ENCODE measurements at places on chromosomes 3 and 15.

DNA sequence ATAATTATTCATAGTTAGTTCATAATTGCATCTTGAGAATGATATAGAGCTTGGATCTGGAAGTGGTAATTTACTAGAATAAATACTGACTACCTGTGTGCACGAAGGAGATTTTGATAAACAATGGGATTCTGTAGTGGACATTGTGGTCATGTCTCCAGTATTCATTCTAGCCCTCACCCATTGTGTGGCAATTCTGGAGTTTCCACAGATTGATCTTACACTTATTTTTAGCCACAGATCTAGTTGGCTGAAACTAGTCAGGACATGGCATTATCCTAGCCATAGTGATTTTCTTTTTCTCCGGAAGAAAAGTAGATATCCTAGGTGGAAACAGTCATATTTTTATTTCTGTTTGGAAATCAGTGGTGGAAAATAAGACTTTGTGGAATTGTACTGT, 833.1 kb downstream of the NAALADL2 start:
- no peak for DNase-seq

DNA sequence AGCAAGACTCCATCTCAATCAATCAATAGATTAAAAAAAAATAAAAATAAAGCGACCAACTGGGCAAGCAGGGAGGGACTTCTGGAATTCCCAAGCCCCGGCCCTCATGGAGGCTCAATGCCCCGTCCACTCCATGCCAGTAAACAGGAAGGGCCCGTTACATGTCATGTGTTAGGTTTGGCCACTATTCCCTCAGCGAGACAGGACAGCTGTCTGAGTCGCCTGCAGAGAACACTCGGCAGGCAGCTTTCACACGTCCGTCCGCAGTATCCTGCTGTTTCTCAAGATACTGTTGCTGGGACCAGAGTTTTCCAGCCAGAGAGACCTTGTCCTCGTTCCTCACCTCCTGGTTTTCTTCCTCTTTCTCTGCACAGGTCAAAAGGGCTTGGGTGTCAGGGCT, 18.0 kb downstream of the TMEM44 start:
- DNase-seq, result no peak

GRCh38 chr3:160187288-160187687, 37.9 kb upstream of the C3orf80 start:
- no peak for DNase-seq

GRCh38 chr3:180684807-180685206, 5.5 kb upstream of the CCDC39 start:
- no peak for DNase-seq

GRCh38 chr3:182981038-182981380, 671 bp upstream of the DCUN1D1 start:
- no peak for DNase-seq

- DNase-seq, result no peak
These were observed 98.3 kb downstream of the SEC22A start for GRCh38 chr3:123300056-123300455.

DNA sequence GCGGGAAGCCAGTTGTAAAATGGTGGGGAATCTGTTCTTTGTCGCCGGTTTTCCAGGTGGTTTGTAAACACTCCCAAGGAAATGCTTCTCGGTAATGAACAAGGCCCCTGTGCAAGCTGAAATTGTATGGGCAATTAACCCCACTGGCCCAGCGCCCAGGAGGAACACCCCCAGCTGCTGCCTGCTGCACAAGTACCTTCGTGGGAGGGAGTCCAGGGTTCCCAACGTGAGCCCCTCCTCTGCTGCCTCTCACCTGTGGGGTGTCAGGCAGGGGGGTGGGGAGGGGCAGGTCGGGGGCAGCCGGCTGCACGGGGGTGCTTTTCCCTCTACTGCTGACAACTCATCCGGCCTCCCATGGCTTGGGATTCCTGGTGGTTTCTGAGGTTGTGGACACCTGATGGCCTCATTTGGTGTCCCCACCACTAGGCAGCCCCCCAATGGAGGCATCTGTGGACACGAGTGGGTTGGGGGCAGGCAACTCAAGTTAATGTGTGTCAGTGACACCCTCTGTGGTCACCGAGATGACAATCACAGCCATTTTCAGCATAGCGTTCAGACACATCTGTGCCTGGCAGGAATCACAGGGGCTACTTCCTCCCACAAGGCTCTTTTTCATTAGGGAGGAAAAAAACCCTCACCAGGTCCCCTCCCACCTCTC, 35.6 kb upstream of the PRR23E start:
- no peak for DNase-seq

- DNase-seq, result no peak
These were observed 25.0 kb downstream of the SRGAP3 start for GRCh38 chr3:9224490-9224889.

DNA sequence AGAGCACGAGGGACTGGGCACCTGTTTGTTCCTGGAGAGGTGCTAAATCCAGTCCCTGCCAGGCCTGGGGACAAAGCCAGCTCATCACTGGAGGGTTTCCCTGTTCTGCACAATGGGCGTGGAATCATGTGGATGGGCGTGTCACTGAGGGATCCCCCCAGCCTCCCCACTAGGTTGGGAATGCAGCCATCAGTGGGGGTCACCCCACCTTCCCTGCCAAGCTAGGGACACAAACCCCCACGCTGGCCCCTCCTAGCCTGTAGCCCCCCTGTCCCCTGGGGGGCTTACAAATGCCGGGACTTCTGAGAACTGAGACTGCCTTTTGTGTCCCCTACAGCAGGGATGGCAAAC, 61.9 kb downstream of the NSMCE3 start:
- no peak for DNase-seq

DNA sequence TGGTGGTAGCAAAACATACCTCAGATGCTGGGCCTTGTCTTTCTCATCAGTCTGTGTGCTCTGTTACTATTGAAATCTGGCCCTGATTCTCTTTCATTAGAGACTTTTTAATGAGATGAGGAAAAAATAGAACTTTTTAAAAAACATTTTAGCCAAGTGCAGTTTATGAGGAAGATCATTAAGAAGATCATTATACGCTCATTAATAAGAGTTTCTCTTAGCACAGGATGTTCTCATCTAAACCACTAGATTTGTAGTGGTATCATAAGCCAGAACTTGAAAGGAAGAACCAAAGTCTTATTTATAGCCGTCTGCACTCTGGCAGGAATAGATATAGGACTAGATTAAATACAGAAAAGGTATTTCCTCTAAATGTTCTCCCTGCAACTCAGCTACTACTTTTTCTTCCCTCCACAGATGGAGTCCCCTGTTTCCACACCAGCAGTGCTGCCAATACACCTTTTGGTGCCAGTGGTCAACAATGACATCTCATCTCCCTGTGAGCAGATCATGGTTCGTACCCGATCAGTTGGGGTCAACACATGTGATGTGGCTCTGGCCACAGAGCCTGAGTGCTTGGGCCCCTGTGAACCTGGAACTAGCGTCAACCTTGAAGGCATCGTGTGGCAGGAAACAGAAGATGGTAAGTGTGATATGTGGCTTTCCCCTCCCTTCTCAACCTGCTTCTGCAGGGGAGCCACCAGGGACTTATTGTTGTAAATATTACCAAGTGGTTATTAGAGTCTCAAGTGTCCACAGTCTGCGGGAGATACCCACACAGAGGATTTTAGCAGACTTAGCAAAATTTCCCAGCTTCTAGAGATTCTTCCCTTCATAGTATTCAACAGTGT, 152.8 kb downstream of the RBPMS2 start:
- peak; percentile 12 for DNase-seq

- DNase-seq, result no peak
These were observed 49.7 kb upstream of the UTS2B start for GRCh38 chr3:191380001-191380400.

DNA sequence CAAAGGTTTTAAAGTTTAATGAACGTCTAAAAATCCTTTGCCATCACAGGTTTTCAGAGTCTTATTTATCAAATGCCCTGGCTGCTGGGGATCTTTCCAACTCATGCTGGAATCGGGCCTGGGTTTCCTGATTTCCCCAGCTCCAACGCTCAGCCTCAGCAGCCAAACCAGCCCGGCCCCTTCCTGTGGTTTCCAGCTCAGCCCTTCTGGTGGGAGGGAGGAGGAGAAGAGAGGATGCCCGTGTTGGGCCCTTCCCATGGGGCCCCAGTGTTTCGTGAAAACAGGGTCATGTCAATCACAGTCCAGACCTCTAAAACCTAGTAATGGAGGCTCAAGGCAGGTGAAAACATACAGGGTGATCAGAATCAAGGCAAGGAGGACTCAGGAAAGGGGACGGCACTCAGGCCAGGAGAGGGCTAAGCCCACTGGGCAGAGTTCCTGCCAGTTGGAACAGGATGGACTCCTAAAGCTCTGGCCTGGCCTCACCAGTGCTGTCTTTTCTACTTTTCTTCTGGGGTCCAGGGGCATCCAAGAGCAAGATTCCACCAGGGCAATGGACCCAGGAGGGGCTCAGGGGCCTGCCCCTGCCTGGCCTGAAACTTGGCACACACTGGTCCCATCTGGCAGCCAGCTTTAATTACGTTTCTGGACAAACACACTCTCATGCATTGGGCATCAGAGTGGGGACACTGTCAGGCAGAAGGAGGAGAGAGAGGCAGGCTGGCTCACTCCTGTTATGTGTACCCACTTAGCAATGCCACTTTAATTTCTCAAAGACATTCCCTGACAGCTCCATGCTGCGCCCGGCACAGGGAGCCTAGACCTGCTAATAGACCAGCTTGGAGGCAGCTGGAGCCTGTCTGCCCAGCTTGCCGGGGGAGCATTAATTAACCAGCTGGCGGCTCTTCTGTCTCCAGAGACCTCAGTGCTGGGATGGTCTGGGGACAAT, 194.6 kb downstream of the FAM43A start:
- DNase-seq, result no peak

DNA sequence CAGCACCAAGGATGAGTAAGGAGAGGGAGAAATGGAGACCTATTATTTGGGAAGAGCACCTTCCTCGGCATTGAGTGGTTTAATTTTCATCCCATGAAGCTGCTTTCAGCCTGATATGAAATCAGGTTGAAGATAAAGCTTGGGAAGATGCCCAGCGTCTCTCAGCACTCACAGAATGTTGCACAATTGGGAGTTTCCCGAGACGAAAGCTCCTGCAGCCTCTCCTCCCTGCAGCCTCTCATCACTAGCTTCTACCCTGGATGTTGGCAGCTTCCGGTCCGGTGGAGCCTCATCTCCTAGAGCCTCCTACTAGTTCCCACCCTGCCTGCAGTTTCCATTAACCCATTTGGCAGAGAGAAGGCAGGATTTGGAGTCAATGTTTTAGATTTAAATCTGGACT, 40.3 kb downstream of the EDEM1 start:
- no peak for DNase-seq

DNA sequence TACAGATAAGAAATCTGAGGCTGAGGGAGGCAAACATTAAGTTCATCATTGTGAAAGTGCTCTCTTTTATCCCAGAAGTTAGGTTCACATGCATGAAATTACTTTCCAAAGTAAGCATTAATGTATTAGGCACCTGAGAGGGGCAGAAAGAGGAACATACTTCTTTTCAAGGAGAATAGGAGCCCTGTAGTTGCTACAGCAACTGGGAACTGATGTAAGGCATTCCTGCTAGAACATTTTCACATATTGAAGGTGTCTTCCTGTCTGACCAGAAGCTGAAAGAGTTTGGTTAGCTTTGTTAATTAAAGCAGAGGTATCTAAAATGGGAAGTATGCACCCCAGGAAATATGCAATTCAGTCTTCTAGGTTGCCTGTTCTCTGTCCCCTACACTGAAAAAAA, 65.5 kb upstream of the ZBTB20 start:
- DNase-seq, result no peak

GRCh38 chr15:62053439-62054085, 6.7 kb downstream of the VPS13C start:
- DNase-seq, result no peak

- no peak for DNase-seq
These were observed 789 bp upstream of the SEC61A1 start for GRCh38 chr3:128051459-128051836.

DNA sequence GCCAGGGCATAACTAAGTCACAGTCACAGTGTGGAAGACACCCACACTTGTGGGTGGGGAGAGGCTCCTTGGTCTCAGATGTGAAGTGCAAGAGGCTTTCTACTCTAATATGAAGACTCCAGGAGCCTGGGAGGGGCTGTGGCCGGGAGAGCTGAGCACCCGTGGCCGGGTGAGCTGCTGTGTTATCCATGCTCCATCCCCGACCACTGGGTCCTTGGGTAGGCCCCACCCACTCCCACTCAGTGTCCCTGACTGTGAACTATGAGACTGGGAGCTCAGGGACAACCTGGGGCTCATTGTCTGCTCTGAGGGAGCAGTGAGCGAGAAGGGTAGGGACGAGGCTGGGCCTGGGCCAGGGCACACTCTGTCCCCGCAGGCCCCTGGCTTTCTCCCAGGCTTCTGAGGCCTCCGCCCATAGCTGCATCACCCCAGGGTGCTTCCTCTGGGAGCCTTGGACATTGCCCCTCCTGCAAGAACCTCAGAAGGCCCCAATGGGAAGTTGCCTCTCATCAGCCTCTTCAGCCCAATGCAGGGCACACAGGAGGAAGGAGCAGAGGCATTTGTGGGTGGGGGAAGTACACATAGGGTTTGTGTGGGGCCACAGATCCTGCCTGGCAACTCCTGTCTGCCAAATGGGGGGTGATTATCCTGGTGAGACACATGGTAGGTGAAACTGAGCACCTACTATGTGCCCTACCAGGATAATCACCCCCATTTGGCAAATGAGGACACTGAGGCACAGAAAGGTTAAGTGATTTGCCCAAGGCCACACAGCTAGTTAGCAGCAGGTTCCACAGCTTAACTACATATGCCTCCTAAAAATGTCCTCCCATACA, 2.4 kb downstream of the ANPEP start:
- no peak for DNase-seq

DNA sequence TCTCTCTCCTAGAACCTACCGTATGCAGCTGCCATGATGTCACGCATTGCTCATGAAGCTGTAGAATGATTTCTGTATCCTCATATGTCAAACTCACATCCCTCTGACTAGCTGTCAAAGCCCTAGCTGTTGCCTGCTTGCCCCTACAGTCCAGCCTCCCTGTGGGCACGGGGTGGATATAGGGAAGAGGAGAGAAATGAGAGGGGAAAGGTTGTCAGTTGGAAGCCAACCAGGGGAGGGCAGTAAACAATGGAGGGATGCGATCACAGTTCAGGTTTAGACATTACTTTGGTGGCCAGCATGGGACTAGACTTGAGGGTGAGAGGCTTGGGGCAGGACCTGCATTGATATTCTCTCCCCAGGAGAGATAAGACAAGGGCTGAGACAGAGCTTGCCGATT, 1.7 kb upstream of the HDGFL3 start:
- DNase-seq, result no peak

DNA sequence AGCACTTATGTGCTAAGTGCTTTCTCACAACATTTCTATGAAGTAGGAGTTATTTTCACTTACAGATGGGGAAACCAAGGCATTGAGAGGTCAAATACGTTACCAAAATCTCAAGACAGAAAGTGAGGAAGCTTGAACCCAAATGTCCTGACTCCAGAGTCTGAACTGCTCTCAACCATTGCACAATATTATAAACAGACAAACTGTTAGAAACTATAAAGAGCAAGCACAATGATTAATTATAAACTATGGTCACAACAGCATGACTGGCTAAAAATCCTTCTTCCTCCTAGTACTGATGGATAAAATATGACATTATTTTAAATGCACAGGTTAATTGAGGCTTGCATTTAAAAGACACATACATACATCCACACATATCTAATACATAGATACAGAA, 77.9 kb upstream of the ASB14 start:
- no peak for DNase-seq

All from activated naive CD4-positive, alpha-beta T cell treated with anti-CD3 and anti-CD28 coated beads, Interleukin-2, amount 50 U/mL, for 16 hours (primary cell).